Neural crest cell (in vitro differentiated cells): ENCODE measurements at places on chromosomes 3 and 15. TPM values are rescaled to one million over a fixed set of nuclear protein-coding genes. Genes with fewer than 3 reads are reported as not detected.

KIF9 gene
- total RNA-seq = 6.9 and 7.1 TPM in 2 replicates

CA12 gene
- total RNA-seq = 1.1 TPM in 2 replicates

ETV5 gene
- 61.0 and 63.4 TPM in 2 replicates for total RNA-seq

SV2B gene
- not detected in 2 replicates for total RNA-seq

IMPG2 gene
- 0.40 and 0.52 TPM in 2 replicates for total RNA-seq

TNNC1 gene
- total RNA-seq = 0.45 TPM in 1 of 2 replicates, not detected in the other

NCK1 gene
- total RNA-seq = 24.9 and 33.0 TPM in 2 replicates

VIPR1 gene
- total RNA-seq = 0.63 TPM in 1 of 2 replicates, not detected in the other

ERC2 gene
- total RNA-seq = 12.2 and 13.5 TPM in 2 replicates

DNA sequence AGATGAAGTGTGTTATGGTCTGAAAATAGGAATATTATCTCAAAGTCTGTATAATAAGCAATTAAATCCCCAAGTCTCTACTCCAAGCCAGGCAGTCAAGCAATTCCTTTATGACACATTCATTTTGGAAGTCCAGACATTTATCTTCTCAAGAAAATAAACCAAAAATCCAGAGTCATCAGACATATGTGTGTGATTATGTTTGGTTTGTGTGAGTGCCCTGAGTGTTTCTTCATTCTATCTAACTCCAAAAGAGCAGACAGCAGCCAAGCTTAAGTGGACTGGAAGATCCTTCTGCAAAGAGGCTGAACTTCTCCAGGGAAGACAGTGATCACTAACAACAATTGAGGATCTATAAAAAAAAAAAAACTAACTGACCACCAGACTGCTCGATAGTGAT is 239.8 kb downstream of the STAG1 start:
- H3K4me1 ChIP-seq = peaks cover 6% of the 10 kb centered on the region
- H3K4me3 ChIP-seq = no peak overlapping the region
- DNase-seq = no peak
- H3K27me3 ChIP-seq = no peaks in the 10 kb centered on the region
- peaks cover 14% of the 10 kb centered on the region for H3K36me3 ChIP-seq

- H3K4me1 ChIP-seq = no peaks in the 10 kb centered on the region
- no peaks in the 10 kb centered on the region for H3K36me3 ChIP-seq
- H3K27me3 ChIP-seq = no peaks in the 10 kb centered on the region
- H3K27ac ChIP-seq = no peak overlapping the region
These were observed 77.2 kb upstream of the SLITRK3 start for GRCh38 chr3:165273411-165273810.

- H3K4me3 ChIP-seq = no peak overlapping the region
- no peak for DNase-seq
- H3K27ac ChIP-seq = no peak overlapping the region
- H3K4me1 ChIP-seq = peaks cover 11% of the 10 kb centered on the region
- H3K36me3 ChIP-seq = peaks cover 5% of the 10 kb centered on the region
These were observed 356.2 kb downstream of the SV2B start for GRCh38 chr15:91456251-91456718.

DNA sequence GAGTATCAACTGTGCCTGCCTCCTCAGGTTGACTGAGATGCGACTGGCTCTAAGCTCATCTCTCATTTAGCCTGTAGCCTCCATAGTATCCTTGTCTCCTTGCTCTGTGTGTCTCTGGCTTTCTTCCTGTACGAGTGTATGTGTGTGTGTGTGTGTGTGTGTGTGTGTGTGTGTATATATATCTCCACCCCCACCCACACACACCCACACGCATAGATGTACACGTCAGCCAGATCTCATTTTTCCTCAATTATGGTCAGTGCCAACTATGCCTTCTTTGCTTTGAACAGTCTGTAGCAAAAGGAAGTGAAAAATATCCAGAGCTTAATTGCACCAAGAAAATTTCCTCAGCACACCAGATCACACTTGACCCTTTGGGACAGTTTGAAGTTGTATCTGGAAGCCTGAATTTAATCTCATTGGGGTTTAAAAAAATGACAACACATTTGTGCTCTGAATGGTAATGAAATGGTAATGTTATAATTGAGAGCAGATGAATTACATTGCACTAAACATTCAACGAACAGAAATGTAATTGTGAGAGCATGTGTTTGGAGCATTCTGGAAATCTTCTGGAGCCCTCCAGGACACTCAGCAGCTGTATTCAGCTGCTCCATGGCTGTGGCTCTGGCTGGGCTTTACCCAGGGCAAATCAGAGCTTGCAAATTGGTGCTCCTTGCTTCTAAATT is 63.6 kb downstream of the RYR3 start:
- H3K27ac ChIP-seq = no peak overlapping the region
- H3K4me3 ChIP-seq = no peak overlapping the region
- DNase-seq = no peak
- no peaks in the 10 kb centered on the region for H3K36me3 ChIP-seq

DNA sequence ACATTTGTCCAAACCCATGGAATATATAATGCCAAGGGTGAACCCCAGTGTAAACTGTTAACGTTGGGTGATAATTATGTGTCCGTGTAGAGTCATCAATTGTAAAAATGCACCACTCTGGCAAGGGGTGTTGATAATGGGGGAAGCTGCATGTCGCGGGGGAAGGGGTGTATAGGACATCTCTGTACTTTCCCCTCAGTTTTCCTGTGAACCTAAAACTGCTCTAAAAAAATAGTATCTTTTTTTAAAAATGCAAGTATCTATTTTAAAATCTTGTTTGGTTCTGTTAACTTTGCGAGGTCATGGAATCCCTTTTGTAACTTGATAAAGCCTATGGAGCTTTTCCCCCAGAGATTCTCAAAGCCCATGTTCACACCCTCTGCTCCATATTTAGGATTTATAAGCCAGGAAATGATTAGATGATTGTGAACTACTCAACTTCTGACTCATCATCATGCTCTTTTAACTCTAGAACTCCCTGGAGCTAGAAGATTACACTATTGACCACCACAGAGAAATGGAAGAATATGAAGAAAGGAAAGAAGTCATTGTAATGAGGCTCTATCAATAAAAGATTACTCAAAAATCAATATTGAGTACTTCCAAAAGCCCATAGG is 56.1 kb upstream of the C3orf49 start:
- no peak overlapping the region for H3K4me3 ChIP-seq
- no peak for DNase-seq
- H3K27ac ChIP-seq = no peak overlapping the region
- no peaks in the 10 kb centered on the region for H3K36me3 ChIP-seq
- peaks cover 13% of the 10 kb centered on the region for H3K4me1 ChIP-seq
- H3K27me3 ChIP-seq = peaks cover 12% of the 10 kb centered on the region

DNA sequence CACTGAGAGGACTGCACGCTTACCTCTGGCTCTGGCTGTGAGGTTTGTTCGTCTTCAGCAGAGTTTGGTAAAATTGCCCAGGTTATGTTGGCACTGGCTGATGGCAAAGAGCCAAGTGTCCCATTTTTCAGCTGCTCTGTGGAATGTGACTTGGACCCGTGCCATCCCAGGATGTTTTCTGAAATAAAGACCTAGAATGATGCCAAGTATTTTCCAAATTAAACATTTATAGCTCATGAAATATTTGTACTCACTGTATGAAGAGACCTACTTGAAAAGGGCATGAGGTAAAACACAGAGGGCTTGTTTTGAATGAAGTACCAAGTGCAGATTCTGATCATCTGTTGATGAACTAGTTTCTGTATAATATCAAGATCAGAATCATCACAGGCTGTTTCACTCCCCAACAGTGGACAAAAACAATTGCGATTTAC is 200.5 kb downstream of the STT3B start:
- no peak overlapping the region for H3K4me3 ChIP-seq
- no peaks in the 10 kb centered on the region for H3K4me1 ChIP-seq
- no peak overlapping the region for H3K27ac ChIP-seq

DNA sequence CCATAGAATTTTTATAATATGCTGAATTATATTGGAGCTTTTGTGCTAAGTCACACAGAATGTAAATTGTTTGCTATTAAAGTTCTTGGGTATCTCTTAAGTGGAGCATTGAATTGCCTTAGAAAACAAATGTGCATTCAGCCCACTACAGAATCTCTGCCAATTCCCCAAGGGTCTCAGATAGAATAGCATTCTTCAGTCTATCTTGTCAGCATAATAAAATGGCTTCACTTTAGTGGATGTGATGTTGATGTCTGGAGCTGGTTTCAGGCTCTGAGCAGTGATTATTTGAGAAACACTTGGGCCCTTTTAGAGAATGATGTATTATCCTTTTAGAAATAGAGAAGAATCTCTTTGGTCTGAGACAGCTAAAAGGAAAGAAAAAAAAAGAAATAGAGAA is 45.2 kb downstream of the LRCH3 start:
- no peak for DNase-seq
- H3K27ac ChIP-seq = no peak overlapping the region
- H3K36me3 ChIP-seq = peaks cover 16% of the 10 kb centered on the region
- no peaks in the 10 kb centered on the region for H3K27me3 ChIP-seq
- peaks cover 7% of the 10 kb centered on the region for H3K4me1 ChIP-seq
- no peak overlapping the region for H3K4me3 ChIP-seq

DNA sequence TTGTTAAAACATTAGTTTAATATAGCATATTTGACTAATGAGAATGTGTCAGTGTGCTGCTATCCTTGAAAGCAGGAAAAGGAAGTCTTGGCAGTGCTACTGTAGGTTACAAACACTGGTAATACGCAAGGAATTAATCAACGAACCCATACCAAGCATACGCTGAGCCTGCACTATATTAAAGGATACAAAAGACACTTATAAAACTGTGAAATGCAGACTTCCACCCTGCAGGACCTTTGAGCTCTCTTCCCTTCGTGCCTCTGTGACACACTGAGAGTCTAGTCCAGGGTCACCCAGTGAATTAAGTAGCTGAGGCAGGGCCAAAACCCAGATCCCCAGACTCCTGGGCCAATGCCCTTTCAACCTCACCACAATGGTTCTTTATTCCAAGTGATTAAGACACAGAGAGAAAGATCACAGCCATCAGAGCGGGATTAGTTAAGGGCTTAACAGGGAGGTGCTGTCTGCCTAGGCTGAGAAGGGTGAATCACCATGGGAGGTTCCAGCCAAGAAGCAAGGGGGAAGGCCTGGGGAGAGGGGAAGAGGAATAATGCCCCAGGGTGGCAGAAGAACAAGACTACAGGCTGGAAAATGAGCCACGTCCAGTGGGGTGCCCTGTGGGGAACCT is 6.8 kb downstream of the ANXA2 start:
- DNase-seq = no peak
- peak overlapping the region; percentile 65 for H3K4me3 ChIP-seq
- peaks cover 73% of the 10 kb centered on the region for H3K4me1 ChIP-seq

- DNase-seq = no peak
- H3K4me3 ChIP-seq = no peak within 1 kb of the TSS
- H3K27me3 ChIP-seq = no peaks in the 10 kb centered on the region
- peaks cover 15% of the 10 kb centered on the region for H3K4me1 ChIP-seq
These were observed at the start of gene IL20RB for GRCh38 chr3:136957751-136958288. Gene IL20RB (plus strand): TSS chr3:136957983. CDS start chr3:136958114, 131 bp downstream.

DNA sequence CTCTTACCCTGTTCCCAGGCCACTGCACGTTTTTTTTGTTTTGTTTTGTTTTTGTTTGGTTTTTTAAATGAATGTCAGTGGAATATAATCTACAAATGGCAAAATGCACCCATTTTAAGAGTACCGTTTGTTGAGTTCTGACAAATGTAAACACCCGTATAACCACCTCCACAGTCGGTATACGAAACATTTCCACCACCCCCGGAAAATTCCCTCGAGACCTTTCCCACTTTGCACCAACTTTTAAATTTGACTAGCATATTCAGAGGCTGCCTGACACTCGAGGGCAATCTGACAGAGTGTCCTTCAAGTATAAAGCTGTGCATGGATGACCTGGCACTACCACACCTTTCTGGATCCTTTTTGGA is 613 bp upstream of the ARHGEF3 start:
- peaks cover 28% of the 10 kb centered on the region for H3K4me1 ChIP-seq
- H3K27me3 ChIP-seq = peaks cover 32% of the 10 kb centered on the region
- peak overlapping the region; percentile 77 for H3K4me3 ChIP-seq
- no peaks in the 10 kb centered on the region for H3K36me3 ChIP-seq
- no peak for DNase-seq

DNA sequence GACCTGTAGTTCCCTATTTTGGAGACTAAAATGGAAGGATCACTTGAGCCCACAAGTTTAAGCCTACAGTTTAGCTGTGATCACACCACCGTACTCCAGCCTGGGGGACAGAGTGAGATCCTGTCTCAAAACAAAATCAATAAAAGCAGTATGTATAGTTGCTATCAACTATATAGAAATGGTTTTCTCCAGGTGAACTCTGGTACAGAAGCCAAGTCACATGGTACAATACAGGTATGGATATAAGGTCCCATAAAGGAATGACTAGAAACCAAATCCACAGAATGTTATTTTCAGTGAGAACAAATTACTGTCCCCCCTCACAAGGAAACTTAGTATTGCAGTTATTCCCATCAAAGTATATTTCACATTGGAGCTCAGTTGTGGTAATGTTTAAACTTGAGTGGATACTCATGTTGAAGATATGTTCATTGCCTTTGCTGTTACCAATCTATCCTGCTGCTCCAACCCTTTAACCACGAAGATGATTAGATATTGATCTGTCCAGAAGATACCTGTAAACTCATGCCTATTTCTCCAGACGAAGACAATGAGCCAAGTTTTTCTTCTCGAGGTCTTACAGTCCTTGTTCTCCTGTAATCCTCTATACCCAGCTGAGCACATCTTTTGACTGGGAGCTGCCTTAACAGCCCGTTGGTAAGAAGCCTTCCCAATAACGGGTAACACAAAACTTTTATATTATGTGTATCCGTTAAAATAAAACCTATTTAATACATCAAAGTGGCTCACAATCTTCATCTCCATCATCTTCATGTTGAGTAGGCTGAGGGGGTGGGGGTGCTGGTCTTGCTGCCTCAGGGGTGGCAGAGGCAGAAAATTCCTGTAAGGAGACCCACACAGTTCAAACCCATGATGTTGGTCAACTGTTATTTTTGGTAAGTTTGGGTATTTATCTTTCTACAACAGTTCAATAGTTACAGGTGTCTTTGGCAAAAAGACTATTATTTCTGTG is 24.6 kb downstream of the TRA2B start:
- H3K36me3 ChIP-seq = peaks cover 20% of the 10 kb centered on the region
- H3K27ac ChIP-seq = no peak overlapping the region
- no peak overlapping the region for H3K4me3 ChIP-seq
- H3K4me1 ChIP-seq = peaks cover 3% of the 10 kb centered on the region

DNA sequence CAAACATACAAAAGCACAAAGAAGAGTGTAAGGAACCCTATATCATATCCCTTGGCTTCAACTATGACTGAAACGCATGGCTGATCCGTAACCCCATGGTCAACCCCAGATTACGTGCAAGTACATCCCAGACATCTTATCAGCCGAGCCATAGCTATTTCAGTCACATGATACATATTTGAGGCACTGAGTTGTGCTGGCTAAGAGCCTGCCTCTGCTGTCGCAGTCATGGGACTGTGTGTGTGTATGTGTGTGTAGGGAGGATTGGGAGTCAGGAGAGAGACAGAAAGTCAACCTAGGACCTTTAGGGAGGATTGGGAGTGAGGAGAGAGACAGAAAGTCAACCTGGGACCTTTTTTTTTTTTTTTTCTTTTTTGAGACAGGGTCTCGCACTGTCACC is 8.4 kb downstream of the ST6GAL1 start:
- no peak overlapping the region for H3K4me3 ChIP-seq
- no peaks in the 10 kb centered on the region for H3K27me3 ChIP-seq
- H3K27ac ChIP-seq = peak overlapping the region; percentile 39
- DNase-seq = no peak

- peaks cover 7% of the 10 kb centered on the region for H3K4me1 ChIP-seq
- DNase-seq = no peak
- H3K4me3 ChIP-seq = no peak overlapping the region
- H3K27me3 ChIP-seq = no peaks in the 10 kb centered on the region
- H3K36me3 ChIP-seq = no peaks in the 10 kb centered on the region
These were observed 75.1 kb downstream of the TRAK1 start for GRCh38 chr3:42166214-42166613.

- H3K27ac ChIP-seq = no peak overlapping the region
- peaks cover 5% of the 10 kb centered on the region for H3K27me3 ChIP-seq
- no peaks in the 10 kb centered on the region for H3K36me3 ChIP-seq
These were observed 640.7 kb downstream of the FHIT start for GRCh38 chr3:60610441-60611112.

- H3K4me3 ChIP-seq = no peak overlapping the region
- peaks cover 68% of the 10 kb centered on the region for H3K27me3 ChIP-seq
- peaks cover 16% of the 10 kb centered on the region for H3K4me1 ChIP-seq
- no peak for DNase-seq
These were observed 5.3 kb upstream of the VIPR1 start for GRCh38 chr3:42497009-42497731.
